ENCODE measurements at places on chromosomes 6 and 20. TPM values are rescaled to one million over a fixed set of nuclear protein-coding genes. Genes with fewer than 3 reads are reported as not detected.

DNA sequence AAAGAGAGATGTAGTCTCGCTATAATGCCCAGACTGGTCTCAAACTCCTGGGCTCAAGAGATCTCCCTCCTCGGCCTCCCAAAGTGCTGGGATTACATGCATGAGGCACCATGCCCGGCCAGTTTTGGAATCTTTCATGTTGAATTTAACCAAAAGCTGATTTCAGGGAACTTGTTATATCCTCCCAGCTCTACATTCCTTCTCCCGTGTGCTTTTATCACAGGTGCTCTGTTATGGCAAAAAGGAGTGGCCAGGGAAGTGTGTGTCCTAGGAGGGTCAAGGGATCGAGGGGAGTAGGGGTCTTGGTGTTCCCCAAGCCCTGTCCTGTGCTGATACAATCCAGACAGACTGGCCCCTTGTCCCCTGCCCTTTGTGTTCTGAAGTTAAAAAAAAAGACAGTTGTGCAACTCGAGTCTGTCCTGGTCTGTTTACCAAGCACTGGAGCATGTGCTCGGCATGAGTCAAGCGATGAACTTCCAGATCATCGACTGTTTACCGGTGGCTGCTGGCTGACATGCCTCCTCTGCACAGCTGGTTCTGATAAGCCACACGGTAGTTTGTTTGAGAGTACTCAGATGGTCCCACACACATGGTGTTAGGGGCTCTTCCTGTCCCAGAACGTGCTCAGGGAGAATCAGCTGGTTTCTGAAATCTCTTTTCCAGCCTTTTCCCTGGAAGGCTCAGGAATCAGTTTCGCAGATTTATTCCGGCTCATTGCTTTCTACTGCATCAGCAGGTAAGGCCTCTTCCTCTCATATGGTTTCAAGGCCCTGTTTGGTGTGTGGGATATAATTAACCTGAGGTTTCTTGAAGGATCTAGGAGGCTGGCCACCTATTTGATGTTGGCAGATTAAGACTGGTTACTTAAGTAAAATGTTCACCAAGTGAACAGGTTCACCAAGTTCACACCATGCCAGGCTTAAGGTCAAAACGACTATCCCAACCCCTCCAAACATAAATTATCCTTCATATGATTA lies 52.6 kb upstream of the NAA20 start:
- no peak for DNase-seq

Gene PRDM1
- 78.8 TPM for total RNA-seq

DNA sequence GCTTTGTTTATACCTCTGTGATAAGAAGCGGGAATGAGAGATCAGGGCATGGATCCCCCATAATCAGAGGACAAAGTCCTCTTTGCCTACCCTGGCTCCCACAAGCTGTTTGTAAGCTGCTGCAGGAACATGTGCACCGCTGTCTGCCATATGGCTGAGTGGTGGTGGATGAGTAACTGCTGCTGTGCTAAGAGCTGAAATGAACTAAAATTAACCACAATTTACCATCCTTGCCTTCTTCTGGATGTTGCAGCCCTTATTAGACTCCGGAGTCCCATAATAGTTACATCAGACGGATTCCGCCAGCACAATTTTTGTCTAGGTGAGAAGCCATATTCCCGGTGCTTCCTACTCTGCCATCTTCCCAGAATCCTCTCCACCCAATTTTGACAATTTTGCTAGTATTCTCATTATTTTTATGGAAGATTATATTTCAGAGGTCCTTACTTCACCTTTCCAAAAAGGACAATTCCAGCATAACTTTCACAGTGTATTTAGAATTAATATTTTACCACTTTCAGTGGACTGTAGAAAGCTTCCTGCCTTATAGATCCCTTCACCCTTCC lies 6.0 kb upstream of the CMTR1 start:
- DNase-seq = no peak

- DNase-seq = no peak
Observed at GRCh38 chr6:126446248-126446647, 106.3 kb downstream of the CENPW start.

DNA sequence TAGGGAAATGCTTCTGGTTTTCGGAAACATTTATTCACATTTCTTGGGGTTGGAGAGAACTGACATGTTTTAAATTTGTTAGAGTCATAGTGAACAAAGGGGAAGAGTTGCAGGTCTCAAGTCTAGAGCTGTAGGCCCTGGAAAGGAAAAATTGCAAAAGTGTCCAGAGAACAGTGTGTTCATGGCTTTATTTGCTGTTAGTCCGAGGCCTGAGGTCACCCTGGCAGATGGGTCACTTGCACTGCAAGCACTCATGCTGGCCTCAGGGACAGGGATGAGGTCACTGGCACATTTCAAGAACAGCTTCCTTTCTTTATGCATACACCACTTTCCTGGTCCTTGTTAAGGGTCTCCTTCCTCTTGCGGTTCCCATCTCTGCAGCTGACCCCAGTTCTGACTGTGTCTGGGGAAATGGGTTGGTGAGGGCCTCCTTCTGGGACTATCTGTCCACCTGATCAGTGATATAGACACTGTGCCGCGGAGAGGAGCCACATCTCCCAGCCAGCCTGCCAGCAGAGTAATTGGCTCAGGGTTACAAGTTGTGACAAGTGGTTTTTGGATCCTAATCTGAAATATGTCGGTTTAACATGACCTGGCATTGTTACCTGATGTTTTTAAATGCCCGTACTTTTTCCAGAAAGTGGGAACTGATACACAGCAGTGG lies 194.0 kb downstream of the EYA4 start:
- DNase-seq = no peak

DNA sequence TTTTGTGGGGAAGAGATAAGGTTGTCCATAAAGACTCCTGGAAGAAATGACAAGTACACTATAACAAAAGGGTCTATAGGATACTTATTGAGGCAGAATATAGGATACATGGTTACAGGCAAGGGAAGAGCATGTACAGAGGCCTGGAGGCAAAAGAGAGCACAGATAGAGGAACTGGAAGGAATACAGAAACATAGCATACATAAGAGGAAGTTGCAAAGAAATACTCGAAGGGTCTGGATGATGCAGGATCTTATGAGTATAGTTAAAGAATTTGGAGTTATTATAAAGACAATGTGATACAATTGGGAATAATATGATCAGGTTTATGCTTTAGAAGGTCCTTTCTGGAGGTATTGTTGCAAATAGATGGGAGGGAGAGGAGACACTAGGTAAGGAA lies 592.7 kb upstream of the POU3F2 start:
- no peak for DNase-seq

DNA sequence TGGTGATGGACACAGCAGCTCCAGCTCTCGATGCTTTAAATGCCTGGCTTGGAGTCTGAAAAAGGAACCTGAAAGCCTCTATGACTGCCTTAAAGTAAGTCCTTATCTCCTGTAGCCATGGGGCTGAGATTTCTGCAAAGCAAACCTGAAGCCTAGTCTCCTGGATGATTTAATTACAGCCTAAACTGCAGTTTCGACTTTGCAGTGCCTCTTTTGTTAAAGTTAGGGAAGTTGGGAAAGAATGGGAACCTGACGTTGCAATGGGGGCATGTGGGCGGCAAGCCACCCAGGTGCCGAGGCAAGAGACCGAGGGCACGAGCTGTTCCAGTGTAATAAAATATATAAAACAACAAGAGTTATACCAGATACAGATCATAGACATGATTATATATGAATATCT lies 11.7 kb upstream of the TCFL5 start:
- DNase-seq = no peak

DNA sequence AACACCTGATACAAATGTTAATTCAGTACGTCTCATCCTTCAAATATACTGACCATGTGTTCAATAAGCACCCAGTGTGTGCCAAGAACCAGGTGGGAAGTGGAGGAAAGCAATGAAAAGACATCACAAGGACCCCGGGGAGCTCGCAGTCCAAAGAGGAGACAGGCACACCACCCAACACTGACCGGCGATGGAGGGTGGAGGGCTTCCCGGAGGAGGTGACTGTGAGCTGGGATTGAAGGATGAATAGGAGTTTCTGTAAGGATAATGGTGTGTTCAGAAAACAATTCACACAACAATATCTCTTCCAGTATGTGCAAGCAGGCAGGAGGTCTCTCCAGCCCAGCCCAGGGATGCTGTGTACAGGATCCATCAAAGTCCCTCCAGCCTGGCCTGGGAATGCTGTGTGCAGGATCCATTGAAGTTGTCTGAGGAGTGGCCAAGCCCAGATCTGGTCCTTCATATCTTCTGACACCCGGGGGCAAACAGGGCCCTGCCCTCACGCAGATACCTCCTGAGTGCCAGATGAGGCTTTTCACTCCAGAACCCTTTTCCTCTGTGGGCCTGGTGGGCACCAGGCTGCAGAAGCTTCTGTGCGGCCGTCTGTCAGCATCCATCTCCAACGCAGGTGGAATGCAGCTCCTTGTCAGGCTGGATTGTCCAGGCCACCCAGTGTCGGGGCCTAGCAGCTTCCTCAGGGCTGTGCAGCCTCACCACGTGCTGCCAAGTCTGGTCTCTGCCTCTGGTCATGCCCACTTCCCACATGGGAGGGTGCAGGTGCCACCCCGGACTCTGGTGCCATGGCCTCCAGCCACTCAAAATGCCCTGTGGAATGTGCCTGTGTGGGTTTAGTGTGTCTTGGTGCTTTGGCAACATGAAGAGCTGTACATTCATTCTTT lies 36.3 kb downstream of the DLL1 start:
- no peak for DNase-seq

- no peak for DNase-seq
Observed at GRCh38 chr6:167528976-167529375, 204.1 kb downstream of the TTLL2 start.

GRCh38 chr6:156065849-156066248 lies 610.2 kb upstream of the NOX3 start:
- DNase-seq = no peak

DNA sequence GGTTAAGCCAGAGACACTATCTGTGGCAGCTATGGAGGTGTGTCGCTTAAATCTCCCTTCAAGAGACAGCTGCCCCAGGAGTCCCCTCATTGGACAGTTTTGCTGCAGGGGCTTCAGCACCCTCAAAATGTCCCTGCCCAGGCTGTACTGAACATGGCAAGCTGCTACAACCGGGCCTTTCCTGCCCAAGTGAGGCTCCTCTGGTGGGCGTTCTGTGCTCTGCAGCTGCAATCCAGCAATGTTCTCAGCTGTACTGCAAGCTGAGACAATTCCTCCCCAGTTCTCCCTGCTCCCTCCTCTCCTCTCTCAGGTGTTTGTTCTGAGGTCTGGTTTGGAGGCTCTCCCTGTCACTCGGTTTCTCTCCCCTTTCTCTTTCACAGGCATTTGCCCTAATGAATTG lies 190.8 kb upstream of the LAMP5 start:
- no peak for DNase-seq

GRCh38 chr20:62752181-62752670 lies 43.6 kb downstream of the NTSR1 start:
- no peak for DNase-seq

All from activated T-helper 1 cell treated with anti-CD3 and anti-CD28 coated beads, Interleukin-12 subunit alpha, Interleukin-12 subunit beta, Interleukin-2, Interleukin-4 antibody, amounts not matched to agents 30 ng/mL and 10 ng/mL and 1 ng/mL, durations not matched to agents 14 hours and 24 hours and 36 hours (primary cell).